ENCODE measurements at places on chromosomes 13 and 19.

DNA sequence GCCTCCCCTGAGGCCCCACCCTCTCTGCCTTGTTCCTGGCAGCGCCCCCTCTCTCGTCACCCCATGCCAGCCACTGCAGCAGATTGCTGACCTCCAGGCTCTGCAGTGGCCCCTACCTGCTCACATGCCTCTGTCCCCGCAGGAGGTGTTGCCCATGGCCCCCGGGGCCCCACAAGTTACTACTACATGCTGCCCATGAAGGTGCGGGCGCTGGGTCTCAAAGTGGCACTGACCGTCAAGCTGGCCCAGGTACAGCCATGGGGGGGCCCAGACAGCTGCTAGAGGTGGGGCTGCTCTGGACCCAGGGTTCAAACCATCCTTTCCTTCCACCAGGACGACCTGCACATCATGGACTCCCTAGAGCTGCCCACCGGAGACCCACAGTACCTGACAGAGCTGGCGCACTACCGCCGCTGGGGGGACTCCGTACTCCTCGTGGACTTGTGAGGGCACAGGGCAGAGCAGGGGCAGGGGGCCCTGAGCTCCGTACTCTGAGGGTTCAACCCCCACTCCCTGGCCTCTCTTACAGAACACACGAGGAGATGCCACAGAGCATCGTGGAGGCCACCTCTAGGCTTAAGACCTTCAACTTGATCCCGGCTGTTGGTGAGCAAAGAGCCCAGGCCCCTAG lies 6.2 kb downstream of the MRPL4 start:
- DNase-seq = no peak

DNA sequence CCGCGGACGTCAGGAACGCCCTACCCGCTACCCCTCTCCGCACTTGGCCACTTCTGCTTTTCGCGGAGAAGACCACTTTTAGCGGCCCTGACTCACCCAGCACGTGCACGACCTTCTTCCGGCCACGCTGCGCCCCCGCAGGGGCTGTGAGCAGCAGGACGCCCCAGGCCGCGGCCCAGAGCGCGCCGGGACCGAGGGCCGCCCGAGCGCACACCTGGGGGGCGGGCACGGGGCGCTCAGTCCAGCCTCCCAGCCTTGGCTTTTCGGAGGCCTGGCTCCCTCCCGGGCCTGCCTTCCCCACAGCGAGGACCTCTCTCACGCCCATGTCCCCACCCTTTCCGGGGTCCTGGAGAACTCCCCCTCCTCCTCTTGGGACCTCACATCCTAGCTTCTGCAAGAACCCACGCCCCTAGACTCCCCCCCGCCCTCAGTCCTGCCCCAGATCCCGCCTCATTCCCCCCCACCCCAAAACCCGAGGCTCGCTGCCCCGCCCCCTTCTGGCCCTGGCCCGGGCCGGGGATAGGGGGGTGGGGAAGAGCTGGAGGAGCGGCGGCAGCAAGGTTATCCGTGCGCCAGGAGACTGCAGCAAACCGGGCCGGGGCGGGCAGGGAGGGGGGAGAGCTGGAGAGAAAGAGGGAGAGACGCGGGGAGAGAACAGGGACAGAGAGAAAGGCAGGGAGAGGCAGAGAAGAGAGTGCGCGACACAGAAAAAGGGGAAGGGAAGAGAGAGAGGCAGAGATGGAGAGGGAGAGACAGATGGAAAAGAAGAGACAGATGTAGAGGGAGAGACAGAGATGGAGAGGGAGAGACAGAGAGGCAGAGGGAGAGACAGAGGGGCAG lies 11.5 kb downstream of the TM6SF2 start:
- peak; percentile 62 for DNase-seq

DNA sequence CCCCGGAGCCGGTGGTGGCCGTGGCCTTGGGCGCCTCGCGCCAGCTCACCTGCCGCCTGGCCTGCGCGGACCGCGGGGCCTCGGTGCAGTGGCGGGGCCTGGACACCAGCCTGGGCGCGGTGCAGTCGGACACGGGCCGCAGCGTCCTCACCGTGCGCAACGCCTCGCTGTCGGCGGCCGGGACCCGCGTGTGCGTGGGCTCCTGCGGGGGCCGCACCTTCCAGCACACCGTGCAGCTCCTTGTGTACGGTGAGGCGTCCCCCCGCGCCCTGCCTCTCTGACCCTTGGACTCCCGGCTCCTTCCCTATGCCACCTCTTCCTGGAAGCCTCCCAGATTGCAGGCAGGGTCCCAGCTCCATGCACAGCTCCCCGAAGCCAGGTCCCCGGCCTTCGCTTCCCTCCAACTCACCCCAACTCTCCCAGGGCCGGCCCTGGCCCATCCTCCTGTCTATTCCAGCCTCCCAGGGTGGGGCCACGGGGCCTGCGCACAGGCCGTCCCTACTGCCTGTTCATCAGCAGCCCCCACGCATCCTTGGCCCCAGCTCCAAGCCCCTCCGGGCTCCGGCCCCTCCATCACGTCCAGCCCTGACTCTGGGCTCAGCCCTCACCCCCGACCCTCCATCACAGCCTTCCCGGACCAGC lies 1.7 kb downstream of the MADCAM1 start:
- no peak for DNase-seq

DNA sequence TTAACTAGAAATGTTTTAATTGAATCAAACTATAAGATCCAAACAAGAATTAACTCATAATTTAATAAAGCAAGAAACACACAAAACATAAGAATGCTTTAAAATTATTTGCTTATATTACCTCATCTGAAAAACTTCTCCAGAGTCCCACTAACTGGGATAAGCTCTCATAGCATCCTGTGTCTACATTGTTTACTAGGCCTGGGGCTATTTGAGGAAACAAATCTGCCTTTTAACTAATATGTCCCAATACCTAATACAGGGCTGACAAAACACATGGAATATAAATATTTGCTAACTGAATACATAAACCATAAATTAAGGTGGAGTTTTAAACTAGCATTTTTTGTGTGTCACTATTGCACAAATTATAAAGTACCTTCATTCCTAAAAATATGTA lies 1399.8 kb upstream of the SLC10A2 start:
- DNase-seq = no peak

Data from astrocyte of the hippocampus (primary cell).